Activated CD8-positive, alpha-beta memory T cell treated with anti-CD3 and anti-CD28 coated beads for 1 hour (primary cell): ENCODE measurements at places on chromosomes 6 and 20.

GRCh38 chr20:12837646-12838045, 171.1 kb upstream of the SPTLC3 start:
- DNase-seq = no peak

GRCh38 chr6:140548366-140548765, 1173.9 kb upstream of the CITED2 start:
- no peak for DNase-seq

DNA sequence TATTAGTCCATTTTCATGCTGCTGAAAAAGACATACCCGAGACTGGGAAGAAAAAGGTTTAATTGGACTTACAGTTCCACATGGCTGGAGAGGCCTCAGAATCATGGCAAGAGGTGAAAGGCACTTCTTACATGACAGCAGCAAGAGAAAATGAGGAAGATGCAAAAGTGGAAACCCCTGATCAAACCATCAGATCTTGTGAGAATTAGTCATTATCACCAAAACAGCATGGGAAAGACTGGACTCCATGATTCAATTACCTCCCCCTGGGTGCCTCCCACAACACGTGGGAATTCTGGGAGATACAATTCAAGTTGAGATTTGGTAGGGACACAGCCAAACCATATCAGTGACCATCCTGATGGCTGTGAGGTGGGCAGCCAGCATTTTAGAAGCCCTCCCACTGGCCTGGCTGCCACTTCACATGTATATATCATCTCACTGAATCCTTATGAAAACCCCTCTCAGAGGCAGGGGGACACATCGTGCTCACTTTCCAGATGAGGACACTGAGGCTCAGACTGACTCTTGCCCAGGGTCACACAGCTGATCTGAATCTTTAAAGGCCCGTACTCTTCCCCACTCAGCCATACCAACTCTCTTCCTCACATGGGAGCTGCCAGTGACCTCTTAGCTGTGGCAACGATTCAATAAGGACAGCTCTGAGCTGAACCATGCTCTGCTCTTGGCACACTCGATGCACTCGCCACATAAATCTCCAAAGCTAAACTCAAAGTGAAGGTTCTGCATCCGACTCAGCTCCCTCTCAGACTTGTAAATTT, 25.7 kb downstream of the BMP7 start:
- no peak for DNase-seq

- DNase-seq = no peak
These were observed 137.0 kb upstream of the HEY2 start for GRCh38 chr6:125612345-125612846.
